ENCODE measurements at places on chromosomes 11 and 22. TPM values are rescaled to one million over a fixed set of nuclear protein-coding genes. Genes with fewer than 3 reads are reported as not detected.

DNA sequence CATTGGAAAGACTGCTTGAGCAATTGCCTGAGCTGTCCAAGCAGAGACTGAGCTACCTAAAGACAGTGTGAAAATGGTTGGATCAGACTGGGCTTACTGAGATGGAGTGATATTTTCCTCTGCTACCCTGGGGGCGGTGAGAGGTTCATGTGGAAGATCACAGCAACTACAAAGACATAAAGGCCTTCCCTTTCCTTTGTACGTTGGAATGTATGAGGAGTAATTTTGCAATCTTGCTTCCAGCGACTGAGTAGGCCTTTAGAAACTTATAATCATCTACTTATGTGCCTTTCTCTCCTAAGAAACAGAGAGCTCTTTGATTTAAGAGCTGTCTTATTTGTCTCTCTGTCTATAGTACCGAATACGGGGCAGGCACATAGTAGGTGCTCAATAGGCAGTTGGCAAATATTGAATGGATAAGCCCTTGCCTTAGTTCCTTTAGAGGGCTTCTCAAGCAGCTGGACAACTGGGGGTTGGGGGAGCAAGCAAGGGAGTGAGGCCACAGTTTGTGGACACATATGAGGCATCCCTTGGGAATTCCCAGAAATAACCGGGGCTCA, 2.4 kb upstream of the HEPACAM start:
- DNase-seq, result no peak

GRCh38 chr22:20765938-20766337, 8.0 kb upstream of the SERPIND1 start:
- no peak for DNase-seq

DNA sequence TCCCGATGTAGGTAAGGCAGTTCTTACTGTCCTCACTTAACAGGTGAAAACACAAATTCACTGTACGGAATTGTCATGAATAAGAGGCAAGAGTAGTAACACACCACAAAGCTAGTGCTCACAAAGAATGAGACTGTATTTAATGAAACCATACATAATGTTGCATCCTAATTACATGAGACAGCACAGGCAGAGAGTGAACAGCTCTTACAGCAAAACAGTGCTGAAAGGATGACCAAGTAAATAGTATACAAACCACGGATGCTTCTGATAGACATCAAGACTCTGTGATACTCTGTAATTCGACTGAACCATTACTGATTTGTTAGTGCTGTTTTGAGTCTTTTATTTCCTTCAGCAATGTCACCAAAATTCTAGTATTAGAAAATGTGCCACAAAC, 282.3 kb downstream of the TTC28 start:
- DNase-seq, result no peak

DNA sequence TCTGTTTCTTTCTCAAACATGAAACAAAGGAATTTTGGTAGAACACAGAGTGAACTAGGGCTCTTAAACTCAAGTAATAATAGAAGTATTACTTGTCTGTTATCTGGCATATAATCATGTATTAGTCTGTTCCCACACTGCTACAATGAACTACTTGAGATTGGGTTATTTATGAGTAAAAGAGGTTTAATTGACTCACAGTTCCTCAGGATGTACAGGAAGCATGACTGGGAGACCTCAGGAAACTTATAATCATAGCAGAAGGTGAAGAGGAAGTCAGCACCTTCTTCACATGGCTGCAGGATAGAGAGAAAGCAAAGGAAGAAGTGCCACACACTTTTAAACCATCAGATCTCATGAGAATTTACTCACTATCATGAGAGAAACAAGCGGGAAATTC, 273.4 kb downstream of the ETS1 start:
- DNase-seq, result no peak

DNA sequence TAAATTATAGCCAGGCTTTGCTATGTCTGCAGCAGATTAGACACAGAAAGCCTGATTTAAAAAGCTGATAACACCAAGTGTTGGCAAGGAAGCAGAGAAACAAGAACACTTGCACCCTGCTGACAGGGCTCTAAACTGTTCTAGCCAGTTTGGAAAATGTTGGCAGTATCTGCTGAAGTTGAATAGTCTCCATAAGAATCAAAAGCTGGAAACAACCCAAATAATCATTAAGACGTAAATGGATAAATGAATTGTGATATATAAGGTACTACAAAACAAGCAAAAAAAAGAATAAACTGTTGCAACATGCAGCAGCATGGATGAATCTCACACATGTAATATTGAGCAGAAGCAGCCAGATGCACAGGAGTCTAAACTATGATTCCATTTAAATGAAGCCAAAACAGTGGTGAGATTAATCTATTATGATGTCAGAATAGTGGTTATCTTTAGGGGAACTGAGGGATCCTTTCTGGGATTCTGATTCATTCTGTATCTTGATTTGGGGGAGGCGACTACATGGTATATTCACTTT, 40.4 kb upstream of the ADORA2A start:
- DNase-seq, result no peak

DNA sequence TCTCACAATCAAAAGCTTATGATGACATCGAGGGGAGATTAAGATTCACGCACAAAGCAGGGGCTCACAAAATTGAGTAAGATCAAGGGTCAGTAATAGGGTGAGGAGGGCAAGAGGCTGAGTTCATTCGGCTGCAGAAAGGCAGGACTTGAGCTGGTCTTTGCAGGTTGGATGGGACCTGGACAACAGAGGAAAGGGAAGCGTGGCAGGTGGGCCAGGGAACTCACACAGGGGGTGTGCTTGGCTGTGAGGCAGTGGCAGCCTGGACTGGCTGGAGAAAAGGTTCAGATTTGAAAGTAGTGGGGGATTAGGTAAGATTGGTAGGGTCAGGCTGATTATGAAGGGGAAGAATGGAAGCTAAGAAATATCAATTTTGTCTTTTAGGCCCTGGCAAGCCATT, 161.6 kb downstream of the PKNOX2 start:
- no peak for DNase-seq

DNA sequence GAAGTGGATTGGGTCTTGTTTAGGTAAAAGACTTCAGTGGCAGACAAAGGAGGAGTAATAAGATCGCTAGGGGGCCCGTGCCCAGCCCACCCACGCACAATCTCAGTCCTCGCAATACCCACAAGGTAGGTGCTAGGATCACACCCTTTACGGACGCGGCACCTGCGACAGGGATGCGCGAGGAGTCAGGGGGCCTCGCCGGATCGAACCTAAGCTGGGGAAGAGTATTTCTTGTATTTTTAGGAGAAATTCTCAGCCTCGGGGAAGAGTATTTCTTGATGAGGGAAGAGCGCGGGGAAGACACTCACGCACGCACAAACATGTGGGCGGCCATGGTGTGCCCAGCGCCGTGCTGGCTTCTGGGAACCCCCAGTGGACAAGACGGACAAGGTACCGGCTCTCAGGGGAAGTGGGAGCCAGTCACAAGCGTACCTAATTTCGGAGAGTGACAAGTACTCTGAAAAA, 745 bp upstream of the FAM118A start:
- DNase-seq, result peak; percentile 35

DNA sequence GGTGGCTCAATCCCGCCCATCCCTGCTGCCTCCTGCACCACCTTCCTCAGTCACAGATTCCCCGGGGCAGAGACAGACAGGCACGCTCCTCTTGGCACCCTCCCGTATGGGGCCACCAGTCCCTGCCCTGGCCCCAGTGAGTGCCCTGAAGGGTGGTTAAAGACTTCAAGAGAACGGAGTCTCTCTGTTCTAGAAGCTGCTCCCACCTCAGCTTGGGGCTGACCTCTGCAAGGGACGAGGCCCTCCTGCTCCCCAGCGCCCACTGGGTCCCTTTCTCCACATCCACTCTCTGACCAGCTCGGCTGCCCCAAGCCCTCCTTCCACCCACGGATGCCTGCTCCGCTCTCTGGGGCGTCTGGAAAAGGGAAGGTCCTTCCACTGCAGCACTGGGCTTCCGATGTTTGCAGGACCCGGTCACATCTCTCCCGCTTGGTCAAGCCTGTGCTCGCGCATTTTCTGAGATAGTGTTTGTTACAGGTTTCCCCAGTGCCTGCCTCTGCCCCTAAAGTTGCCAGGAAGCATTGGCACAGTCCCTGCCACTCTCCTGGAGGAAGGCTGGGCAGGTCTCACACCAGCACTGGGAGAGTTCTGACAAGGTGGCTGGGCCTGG, 1487.9 kb downstream of the TBC1D22A start:
- no peak for DNase-seq

GRCh38 chr22:45150139-45150538, 13.6 kb upstream of the NUP50 start:
- DNase-seq, result no peak

GRCh38 chr11:19426011-19426755, 185.4 kb upstream of the E2F8 start:
- DNase-seq, result no peak

DNA sequence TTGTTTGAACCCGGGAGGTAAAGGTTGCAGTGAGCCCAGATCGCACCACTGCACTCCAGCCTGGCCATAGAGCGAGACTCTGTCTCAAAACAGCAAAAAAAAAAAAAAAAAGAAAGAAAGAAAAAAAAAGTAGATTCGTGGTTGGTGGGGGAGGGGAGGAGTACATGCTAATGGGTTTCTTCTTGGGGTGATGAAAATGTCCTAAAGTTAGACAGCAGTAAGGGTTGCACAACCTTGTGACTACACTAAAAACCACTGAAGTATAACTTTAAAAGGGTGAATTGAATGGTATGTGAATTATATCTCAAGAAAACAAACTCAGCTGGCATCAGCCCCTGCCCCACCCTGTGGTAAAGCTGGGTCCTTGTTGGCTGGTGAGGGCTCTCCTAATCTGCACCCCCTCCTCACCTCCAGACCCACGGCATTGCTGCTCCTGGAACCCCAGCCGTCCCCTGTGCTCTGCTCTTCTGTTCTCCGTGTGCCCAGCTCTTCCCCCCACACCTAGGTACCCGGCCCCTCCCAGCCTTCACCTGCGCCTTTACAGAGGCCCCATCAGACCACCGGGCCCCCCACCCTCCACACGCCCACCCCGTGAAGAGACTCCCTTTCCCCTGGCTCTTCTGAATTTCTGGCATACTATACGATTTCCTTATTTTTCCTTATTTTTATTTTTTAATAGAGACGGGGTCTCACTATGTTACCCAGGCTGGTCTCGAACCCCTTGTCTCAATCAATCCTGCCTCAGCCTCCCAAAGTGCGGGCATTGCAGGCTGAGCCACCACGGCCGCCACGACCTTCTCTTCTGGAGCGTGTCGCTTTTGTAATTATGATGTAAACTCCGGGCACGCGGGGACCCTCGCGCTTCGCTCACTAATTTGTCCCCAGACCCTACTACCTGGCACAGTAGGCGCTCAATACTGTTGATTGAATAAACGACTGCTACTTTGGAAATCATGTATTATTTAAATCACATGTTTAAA, 924 bp upstream of the FADD start:
- DNase-seq, result no peak

- DNase-seq, result no peak
Measured at GRCh38 chr11:1966531-1966930, 19.4 kb downstream of the MRPL23 start.

GRCh38 chr11:121041072-121041471, 17.2 kb downstream of the TBCEL start:
- DNase-seq, result no peak

DNA sequence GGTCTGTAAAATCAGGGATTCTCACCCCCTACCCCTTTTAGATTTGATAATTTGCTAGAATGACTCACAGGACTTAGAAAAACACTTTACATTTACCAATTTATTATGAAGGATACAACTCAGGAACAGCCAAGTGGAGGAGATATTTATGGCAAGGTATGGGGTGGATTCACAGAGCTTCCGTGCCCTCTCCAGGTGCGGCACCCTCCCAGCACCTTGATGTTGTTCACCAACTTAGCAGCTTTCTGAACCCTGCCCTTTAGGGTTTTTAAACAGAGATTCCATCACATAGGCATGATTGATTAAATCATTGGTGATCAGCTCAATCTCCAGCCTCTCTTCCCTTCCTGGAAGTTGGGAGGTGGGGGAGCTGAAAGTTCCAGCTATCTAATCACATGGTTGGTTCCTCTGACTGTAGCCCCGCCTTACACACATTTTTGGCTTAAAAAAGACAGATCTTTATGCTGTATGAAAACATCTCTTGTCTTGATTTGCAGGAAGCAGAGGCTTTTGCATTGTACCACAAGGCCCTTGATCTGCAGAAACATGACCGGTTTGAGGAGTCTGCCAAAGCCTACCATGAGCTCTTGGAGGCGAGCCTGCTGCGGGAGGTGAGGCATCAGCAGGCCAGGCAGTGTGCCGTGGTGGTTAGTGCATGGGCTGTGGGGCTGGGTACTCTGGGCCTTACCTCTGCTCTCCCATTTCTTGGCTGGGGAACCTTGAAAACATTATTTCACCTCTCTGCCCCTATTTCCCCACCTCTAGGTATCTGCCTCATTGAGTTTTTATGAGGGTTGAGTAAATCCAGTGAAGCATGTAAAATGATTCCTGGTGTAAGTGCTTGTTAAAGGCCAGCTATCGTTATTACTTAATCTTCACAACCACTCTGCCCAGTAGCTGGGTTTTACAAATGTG, 27.0 kb downstream of the CABIN1 start:
- DNase-seq, result peak; percentile 69

GRCh38 chr11:27296497-27296896, 66.5 kb downstream of the CCDC34 start:
- DNase-seq, result no peak

DNA sequence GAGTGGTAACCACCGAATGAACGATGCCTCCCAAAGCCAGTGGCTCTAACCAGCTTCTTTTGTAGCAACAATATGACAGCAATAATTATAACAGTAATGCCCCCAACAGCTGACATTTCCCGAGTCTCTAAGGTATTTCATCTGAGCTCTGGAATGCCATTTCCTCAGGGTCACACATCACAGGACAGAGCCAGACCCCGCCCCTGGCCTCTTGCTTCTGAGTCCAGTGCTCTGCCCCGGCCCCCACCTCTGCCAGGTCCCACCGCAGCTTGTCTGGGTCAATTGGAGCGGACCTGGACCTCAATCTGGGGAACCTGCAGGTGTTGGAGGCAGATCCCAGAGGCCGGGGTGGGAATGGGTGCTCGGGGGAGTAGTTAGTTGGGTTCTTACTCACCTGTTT, 63.8 kb downstream of the IGLL1 start:
- no peak for DNase-seq

GRCh38 chr11:120144501-120144900, 6.6 kb upstream of the TRIM29 start:
- DNase-seq, result no peak

- no peak for DNase-seq
Measured at GRCh38 chr11:86815726-86816125, 15.4 kb downstream of the PRSS23 start.

GRCh38 chr22:47337161-47337621, 574.7 kb downstream of the TBC1D22A start:
- no peak for DNase-seq

DNA sequence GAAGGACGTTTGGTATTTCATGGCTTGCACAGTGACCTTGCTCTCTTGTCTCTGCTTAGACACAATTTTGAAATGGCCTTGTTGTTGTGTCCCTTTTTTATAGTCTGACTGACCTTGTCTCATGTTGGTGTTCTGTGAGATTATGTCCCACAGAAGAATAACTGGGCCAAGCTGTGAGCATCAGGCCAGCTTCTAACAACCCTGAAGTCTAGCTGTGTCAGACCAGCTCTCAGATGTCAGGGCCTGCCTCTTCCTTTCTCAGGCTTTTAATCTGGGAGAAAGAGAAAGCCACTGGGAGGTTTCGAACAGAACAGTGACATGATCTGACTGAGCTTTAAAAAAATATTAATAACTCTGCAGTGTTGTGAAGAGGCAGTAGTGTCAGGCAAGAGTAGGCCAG, 2.0 kb upstream of the UEVLD start:
- no peak for DNase-seq

- peak; percentile 40 for DNase-seq
Measured at GRCh38 chr22:31584804-31585160, 77.2 kb downstream of the PISD start.

Gene CDC42EP1
- total RNA-seq, result 0.34 TPM

Gene ROBO4
- 0.29 TPM for total RNA-seq

Gene ARHGEF17
- total RNA-seq, result not detected

Gene AP2A2
- 72.5 TPM for total RNA-seq

Gene OR2AG2
- not detected for total RNA-seq

Gene TMEM223
- 6.3 TPM for total RNA-seq

Gene UBE4A
- 50.7 TPM for total RNA-seq

Measured in naive thymus-derived CD4-positive, alpha-beta T cell (primary cell).